ENCODE measurements at places on chromosomes 1 and 21.
A peak's percentile ranks its signal among the peaks of the same experiment; 100 is the strongest.

DNA sequence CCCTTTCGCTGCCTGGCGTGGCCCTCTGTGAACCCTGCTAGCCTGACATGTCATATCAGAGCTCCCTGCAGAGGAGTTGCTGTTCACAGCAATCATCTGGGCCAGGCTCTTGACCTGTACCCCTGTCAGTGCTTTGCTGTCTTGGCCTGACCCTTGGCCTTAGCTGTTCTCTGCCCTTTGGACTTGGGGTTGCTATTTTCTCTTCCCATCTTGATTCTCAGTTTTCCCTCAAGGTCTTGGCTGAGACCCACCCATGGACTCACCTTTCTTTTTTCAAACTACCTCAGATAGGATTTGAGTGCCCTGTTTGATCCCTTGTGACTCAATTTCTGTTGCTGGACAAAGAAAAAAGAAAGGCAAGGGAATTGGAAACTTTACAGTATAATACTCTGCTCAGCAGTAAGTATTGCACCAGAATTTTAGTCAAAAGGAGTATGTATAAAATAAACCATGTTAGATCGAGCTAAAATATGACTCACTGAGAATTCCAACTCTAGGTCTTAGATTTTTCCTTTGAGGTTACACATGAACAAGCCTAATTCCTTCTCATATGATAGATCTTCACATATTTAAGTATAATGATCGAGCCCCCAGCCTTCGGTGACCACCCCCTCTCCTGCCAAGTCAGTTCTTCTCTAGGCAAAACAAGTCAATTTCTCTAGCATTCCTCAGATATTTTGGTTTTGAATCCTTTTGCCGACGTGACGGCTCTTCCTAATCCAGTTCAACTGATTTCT, 110.5 kb downstream of the NGF start:
- DNase-seq: no peak

GRCh38 chr1:85898861-85899260, 190.6 kb upstream of the ZNHIT6 start:
- DNase-seq: no peak

DNA sequence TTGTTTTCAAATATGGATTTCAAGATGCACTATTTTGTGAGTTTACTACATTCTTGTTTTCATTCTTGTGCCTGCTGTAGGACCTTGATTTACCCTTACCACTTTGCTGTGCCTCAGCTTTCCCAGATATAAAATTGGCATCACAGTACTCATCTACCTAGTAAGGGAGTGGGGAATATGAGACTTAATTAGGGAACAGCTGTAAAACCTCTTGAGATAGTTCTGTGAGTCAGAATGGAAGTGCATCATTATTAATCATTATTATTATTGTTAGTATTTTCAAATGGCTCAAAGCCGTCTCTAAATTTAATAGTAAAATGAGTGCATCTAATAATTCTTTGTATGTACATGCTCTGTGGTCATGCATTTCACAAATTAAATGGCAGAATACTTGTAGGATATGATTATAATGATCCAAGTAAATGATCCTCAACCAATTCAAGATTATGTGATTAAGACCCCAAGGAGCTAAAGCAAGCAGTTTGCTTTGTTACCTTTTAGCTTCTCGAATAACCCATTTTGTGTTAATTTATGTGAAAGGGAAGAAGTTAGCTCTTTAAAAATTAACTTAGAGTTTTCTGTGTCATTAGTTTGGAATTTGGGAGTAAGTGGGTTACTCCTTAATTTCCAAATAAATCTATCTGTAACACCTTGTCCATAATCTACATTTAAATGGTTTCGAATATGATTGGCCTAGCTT, 155.4 kb downstream of the NFIA start:
- DNase-seq: no peak

GRCh38 chr1:33842348-33842747, 21.5 kb upstream of the HMGB4 start:
- no peak for DNase-seq

DNA sequence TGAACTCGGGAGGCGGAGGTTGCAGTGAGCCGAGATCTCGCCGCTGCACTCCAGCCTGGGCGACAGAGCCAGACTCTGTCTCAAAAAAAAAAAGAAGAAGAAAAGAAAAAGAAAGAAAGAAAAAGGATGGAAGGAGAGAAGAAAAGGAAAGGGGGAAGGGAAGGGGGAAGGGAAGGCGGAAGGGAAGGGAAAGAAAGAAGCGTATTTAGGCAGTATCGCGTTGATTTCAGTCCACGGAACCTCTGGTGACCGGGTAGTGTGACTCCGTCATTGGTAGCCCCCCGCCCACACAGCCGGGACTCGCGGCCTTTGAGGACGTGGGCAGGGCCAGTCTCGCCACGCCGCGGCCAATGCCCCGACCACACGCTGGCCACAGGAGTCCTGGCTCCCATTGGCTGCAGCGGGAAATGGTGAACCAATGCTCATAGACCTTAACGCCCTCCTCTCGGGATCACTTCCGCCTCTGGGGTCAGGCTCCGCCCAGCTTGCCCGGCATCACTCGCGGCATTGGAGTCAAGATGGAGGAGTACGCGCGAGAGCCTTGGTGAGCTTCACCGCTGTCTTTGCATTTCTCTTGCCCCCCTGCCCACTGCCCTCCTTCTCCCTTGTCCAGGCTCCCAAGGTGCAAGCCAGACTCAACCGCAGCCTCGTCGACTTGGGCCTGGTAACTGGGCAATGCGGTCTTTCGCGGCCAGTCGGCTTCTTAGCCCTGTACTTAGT, at the start of gene TIMM17A:
Gene TIMM17A, plus strand, starts transcription at position 495 of the 720 bp plus-strand sequence. Its CDS starts 24 bp downstream, at position 519.
- peak; percentile 98 for DNase-seq

DNA sequence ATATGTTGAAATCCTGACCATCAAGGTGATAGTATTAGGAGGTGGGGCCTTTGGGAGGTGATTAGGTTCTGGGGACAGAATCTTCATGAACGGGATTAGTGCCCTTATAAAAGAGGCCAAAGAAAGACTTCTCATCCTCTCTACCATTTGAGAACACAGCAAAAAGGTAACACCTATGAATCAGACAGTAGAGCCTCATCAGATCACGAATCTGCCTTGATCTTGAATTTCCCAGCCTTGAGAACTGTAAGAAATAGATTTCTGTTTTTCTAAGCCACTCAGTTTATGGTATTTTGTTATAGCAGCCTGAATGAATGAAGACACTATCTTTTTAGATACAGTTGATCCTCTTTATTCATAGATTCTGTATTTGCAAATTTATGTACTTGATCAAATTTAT, 206.9 kb upstream of the EDN2 start:
- DNase-seq: no peak

DNA sequence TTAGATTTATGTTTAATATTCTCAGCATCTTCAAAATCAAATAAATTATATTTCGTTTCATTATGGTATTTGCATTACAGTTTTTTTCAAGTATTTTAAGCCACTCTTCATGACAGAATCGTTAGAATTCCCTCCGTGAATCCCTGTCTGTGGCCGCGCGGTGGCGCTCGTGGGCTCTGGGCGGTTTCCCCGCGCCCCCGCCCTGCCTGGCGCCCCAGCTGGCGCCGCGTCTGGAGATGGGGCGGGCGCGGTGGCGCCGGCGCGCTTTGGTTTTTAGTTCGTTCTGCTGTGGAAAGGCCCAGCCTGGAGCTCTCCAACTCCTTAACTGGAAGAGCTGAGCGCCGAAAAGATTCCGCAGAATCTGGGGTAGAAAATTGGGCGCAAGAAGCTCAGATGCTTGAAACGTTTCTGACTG, 25.7 kb downstream of the PRMT2 start:
- peak; percentile 90 for DNase-seq

DNA sequence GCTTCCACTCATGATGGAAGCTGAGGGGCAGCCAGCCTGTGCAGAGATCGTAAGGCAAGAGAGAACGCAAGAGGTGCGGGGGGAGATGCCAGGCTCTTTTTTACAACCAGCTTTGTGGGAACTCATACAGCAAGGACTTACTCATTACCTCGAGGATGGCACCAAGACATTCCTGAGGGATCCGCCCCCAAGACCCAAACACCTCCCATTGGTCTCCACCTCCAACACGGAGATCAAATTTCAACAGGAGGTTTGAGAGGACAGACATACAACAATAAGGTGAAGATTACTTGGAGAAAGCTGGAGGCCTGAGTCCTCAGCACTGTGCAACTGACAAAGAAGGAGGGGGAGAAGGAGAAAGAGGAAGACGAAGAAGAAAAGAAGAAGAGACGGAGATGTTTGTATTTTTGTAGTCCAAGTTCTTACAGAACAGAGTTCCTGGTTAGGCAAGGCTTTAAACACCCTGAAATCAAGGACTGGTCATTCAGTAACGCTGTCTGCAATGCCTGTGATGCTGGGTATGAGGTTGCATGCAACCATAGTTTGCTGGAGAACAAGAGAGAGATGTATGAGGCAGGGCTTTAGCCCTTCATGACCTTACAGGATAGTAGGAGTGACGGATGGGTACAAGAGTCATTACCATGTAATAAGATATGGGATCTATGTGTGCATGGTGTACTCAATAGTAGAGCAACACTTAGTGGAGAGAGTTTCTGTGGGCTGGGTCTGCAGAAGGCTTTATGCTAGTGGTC, 19.7 kb upstream of the GALNT2 start:
- DNase-seq: peak; percentile 63

DNA sequence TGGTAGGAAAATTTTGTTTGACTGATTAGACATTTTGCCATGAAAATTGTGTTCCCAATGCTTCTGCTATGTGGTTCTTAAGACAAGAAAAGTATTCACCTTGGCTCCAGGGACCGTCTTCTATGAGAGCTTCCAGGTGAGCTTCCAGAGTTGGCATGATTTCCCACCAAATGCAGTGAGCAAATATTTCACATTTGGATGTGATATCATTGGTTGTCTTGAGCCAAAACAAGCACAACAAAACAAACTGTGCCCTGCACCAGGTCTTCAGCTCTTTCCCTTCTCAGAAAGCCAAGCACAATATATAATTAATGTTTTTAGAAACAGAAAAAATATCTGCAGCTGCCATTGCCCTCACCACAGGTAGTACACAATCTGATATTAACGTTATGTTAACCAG, 1009.0 kb downstream of the PLA2G4A start:
- DNase-seq: no peak

DNA sequence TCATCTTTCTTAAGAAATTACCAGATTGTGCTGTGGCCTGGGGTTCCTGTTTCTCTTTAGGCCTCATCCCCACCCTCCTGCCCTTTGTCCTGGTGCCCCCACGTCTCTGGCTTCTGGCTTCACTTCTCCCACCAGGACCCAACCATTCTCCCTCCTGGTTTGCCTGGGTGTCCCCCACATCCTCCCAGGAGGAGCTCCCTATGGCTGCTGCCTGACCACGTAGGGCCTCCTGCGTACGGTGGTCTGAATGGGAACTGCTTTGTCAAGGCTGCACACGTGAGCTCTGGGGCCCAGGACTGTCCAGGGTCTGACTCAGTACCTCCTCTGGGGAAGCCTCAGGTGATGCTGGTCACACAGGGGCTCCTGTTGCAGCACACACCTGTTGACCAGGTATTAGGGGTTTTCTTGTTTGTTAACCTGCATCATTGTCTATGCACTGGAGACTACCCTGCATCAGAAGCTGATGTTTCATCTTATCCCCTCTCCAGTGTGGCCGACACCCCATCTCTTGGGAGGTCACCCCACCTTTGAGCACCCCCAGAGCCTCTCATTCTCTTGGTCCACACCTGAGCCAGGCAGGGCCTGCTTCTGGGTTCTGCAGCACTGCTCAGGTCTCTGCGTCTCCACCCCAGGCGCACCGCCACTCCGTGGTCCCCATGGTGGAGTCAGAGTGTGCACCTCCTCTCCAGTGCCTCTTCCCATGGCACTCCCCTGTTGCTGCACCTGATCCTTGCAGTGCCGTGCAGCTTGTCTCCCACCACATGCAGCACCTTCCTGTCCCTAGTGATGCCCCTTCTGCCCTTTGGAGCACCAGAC, 65.8 kb downstream of the S100B start:
- DNase-seq: no peak

DNA sequence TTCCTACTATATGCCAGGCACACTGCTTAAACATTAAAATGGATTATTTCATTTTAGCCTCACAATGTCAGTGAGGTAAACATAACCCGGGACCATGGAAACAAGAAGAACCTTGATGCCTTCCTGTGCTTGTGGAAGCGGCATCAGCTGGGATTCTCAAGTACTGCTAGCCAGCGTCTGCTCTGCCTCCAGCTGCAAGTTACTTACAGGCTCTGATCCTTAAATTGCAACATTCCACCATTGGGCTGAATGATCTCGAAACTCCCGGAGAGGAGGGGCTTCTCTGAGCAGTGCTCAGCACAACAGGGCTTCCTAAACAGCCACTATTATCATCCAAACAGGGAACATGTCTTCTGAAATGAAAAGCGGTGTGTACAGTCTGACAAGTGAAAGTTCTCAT, 6.7 kb upstream of the MAN1C1 start:
- DNase-seq: peak; percentile 24

- no peak for DNase-seq
Measured at GRCh38 chr1:245388687-245389086, 233.9 kb downstream of the KIF26B start.

GRCh38 chr1:171664976-171665375, 12.5 kb upstream of the MYOC start:
- DNase-seq: no peak

GRCh38 chr1:34627465-34628240, 127.2 kb upstream of the GJB5 start:
- peak; percentile 0 for DNase-seq

DNA sequence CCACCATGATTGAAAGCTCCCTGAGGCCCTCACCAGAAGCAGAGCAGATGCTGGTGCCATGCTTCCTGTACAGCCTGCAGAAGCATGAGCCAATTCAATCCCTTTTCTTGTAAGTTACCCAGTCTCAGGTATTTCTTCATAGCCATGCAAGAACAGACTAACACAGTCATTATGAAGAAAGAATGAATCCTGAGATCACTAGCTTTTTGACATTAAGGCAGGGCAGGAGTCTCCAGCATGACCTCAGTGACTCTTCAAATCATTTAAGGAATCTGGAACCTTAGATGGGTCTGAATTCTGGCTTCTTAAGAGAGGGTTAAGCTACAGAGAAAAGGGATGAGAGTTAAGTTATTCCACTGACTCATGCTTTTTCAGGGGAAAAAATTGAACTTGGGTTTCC, 79.0 kb downstream of the PTPN14 start:
- DNase-seq: no peak

- DNase-seq: peak; percentile 50
Measured at GRCh38 chr1:33255347-33256220, 708 bp upstream of the ZNF362 start.

GRCh38 chr1:178633056-178633455, 92.0 kb upstream of the RALGPS2 start:
- no peak for DNase-seq

DNA sequence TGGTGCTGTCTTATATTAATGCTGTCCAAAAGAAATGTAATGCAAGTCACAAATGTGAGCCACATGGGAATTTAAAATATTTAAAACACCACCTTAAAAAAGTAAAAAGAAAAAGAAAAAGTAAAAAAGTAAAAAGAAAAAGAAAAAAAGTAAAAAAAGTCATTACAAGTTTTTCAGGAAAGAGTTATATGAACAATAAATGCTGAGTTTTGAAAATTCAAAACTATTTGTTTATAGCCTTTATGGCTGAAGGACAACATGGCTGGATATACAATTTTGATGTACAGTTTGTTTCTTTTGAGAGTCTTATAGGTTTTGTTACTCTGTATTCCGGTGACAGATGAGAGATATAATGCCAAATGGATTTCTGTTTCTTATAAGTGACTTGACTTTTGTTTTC, 29.1 kb downstream of the GPR88 start:
- no peak for DNase-seq

GRCh38 chr1:153348511-153349362, at the start of gene PGLYRP4:
PGLYRP4 (minus strand) TSS chr1:153348841; CDS start chr1:153347932, 909 bp downstream.
- DNase-seq: no peak

All from A673 (cell line).